Hypothalamus (tissue), 51 donors: ENCODE measurements at places on chromosomes 2 and 18.

DNA sequence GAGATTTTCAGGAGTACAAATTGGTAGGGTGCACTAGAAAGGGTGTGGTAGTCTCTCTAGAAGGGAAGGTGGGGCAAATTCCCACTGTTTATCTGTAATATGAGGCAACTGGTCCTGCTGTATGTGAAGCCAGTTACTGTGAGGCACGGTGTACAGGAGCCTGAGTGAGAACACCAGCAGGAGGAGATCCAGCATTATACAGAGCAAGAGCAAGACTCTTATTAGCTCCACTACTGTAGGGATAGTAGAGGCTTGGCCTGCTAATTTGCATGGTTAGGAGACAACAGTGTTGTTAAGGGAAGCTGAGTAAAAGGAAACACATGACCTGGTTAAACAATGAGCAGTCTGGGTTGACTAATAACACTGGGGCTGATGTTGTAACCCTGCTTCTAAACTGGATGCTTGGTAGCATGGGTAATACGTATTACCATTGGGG lies 76.3 kb upstream of the WDSUB1 start:
- no peak for DNase-seq

- no peak for DNase-seq
Observed at GRCh38 chr2:210442457-210442856, 34.1 kb downstream of the LANCL1 start.

- DNase-seq: no peak
Observed at GRCh38 chr2:173159791-173160463, 84.3 kb downstream of the MAP3K20 start.

GRCh38 chr2:44960871-44961270 lies 19.4 kb downstream of the SIX3 start:
- DNase-seq: no peak

DNA sequence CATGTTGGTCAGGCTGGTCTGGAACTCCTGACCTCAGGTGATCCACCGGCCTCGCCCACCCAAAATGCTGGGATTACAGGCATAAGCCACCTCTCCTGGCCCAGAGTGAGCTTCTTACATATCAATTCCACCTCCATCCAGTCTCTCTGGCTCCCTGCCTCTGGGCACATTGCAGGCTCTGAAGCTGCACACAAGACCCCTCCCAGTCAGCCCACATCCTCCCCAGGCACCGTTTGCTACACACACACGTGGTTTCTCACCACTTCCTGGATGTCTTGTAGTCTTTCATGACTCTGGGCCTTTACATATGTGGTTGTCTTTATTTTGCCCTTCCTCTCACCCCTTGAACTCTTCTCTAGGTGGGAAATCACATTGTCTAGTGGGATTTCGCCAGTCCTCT lies 64.0 kb upstream of the CABLES1 start:
- no peak for DNase-seq

DNA sequence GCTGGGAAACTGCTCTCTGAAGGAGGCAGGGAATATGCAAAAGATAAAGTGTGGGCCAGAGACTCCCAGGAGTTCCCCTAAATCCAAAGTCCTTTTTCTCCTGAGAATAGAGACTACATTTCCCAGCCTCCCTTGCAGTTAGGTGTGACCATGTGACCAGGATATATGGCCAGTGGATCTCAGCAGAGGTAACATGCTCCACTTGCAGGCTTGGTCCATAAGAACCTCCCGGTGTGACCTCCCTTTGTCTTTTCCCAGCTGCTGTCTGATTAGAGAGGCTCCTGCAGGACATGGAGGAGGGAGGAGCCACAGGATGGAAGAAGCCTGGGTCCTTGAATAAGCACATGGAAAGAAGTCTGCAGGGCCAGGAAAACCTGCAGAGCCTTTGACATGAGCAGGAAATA lies 76.2 kb downstream of the TGFA start:
- DNase-seq: no peak

- no peak for DNase-seq
Observed at GRCh38 chr2:239865059-239865639, 160.0 kb downstream of the NDUFA10 start.
